ENCODE measurements at places on chromosomes 3 and 15. TPM values are rescaled to one million over a fixed set of nuclear protein-coding genes. Genes with fewer than 3 reads are reported as not detected.

The LAMB2 gene
- total RNA-seq = 568 TPM

DNA sequence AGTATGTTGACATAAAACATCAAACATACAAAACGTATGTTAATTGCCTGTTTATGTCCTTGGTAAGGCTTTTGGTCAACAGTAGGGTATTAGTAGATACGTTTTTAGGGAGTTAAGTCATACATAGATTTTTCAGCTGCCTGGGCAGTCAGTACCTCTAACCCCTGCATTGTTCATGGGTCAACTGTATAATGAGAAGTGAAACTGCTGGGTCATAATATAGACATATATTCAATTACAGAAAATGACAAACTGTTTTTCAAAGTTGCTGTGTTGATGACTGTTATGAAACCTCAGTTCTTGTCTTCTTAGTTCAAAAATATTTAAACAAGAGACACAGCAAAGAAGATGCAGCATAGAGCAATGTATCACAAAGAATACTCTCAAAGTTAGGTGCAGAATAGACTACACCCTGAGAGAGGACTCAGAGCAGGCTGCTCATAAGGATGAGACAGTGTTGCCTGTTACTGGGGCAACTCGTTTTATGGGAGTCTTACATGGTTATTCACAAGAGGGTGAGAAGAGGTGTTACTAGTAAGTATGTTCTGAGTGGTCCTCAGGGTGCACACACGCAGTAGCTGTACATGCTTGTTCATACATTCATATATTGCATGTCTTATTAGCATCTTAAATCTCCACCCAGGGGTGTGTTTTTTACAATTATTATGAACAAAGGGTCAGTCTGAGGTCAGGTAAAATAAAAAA is 53.1 kb upstream of the ADAMTS17 start:
- no peak for DNase-seq

The RNF111 gene
- total RNA-seq = 18.3 TPM

- DNase-seq = no peak
These were observed 172.7 kb upstream of the PRICKLE2 start for GRCh38 chr3:64398006-64398405.

DNA sequence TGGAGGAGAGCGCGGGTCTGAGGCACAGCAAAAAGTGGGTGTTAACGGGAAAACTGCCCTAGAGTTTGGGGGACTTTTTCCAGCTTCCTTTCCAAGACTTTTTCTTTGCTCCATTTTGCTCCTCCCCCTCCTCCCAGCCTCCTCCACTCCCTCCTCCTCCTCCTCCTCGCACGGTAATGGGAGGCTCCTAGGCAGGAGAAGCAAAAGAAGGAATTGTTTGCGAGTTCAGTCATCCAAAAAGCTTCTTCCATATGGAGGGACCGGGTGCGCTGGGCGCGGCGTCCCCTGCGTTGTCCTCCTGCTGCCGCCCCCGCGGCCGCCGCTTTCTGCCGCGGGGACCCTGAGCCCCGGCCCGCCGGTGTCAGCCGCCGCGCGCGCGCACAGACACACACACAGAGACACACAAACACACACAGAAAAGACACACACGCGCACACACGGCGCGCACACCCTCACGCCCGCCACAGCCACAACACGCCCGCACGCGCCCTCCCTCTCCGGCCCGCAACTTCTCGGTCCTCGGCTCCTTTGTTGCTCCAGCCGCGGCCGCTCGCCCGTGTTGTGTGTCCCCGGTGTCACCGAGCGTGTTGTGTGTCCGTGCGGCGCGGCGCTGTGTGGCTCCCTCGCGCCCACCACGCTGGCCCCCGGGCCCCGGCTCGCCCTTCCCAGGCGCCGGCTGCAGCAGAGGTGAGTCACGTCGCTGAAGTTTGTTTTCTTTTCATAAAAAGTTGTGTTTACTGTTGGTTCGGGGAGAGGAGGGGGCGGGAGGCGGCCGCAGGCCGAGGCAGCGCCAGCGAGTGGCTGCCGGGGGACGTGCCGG is at the start of gene BOC:
BOC (plus strand) TSS at position 228 of the 820 bp plus-strand sequence. CDS start 38,246 bp downstream, outside the sequence.
- DNase-seq = no peak

DNA sequence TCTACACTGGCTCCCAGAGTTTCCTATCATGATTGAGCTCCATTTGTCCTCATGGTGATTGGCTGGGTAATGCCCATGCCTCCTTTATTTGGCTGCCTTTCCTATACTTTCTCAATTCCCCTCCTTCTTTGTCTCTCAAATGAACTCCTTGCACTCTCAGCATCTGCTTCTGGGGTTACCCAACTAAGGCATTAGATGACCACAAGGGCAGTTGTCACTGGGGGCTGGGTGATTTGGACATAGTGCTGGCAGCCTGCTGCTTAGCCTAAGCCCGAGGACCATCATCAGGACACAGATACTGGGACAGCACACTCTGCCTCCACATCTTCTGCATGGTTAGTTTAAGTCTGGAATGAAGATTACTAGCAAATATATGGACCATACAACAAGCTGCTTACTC is 49.2 kb upstream of the LRRFIP2 start:
- DNase-seq = no peak

DNA sequence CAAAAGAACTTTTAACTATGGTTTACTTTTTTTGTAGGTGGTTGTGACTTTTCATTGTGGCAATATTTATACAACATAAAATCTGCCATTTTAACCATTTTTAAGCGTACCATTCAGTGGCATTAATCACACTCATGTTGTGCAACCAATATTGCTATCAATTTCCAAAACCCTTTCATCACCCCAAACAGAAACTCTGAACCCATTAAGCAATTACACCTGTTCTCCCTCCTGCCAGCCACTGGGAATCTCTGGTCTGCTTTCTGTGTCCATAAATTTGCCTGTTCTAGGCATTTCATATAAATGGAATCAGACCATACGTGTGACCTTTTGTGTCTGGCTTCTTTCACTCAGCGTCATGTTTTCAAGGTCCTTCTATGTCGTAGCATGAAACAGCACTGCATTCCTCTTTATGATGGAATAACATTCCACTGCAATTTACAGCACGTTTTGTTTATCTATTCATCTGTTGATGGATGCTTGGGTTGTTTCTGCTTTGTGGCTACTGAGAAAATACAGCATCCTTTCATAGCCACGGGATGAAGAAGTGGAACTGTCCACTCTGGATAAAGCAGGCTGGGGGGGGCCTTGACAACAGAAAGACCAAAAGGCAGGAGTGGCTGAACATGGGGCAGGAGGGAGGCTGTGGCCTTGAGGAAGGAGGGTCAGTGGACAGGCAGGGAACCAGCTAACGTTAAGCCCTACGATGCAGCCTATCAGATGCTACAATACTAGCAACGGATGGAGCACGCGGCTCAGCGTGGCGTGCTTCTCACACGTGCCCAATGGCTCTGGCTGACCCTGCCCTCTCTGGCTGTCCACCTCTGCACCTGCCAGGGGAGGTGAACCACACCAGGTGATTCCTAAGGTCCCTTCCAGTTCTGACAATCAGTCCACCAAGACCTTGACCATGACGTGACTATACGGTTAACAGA is 110.9 kb downstream of the SEC22A start:
- peak; percentile 26 for DNase-seq

DNA sequence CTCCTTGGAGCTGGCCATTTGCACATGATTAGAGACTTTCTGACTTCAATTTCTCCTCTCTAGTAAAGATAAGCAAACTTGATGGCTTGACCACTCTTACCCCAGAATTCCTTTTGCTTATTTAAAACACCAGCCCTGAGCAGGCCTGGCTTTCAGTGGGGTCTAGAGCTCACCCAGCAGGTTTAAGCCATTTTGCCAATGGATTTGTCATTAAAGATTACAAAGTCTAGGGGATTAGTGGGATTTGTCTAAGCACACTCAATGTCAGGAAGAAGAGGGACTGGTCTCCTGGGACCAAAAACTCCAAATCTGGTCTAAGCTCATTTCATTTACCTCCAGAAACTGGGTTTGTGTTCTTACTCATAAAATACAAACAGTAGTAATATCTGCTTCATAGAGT is 57.3 kb upstream of the SNTN start:
- no peak for DNase-seq

The C3orf49 gene
- not detected for total RNA-seq

The ADAMTSL3 gene
- 10.5 TPM for total RNA-seq

The RASGRP1 gene
- total RNA-seq = 0.11 TPM

The COPG1 gene
- total RNA-seq = 80.6 TPM

The VEPH1 gene
- not detected for total RNA-seq

DNA sequence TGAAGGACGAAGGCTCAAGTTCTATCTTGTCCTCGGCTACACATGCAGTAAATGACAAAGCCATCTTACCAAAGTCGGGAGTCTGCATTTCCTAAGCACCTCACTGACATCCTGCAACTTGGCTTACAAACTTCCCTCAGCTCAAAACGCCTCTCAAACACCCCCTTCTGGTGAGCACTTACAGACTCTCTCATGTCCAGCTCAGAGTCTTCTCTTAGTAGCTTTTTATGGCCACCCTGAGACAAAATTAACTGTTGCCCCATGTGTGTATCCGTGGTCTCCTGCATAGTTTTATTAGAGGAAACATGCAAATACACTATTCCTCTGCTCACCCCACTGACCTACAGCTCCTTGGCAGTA is 819.7 kb downstream of the FHIT start:
- DNase-seq = no peak

DNA sequence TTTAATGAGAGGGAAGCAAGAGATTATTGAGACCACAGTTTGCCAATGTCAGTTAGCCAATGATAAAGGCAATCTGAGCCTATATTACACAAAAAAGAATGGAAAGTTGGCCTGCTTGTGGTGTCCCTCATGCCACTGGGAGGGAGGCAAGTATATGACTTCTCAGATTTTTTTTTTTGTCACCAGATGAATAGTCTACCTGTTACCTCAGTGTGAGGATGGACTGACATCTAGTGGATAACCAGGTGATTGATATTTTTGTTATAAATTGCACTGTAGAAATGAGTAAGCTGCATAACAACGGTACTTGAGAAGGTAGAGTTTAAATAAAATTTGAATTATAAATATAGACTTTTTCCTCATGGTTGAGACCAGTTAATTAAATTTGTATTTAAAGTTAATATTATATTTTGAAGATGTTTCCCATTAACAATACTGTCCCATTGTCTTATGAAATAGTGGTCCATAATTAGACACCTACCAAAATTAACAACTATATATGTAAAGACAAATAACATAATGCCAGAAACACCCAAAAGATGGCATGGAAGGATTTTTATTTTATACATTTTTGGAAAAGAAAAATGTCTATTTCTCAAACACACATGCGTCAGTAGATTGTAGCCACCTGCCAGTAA is 237.8 kb upstream of the GADL1 start:
- no peak for DNase-seq

All from Right ventricle myocardium superior (tissue), 1 donor.